Activated CD4-positive, alpha-beta T cell treated with anti-CD3 and anti-CD28 coated beads, Interleukin-2, amount 50 U/mL, for 24 hours (primary cell): ENCODE measurements at places on chromosomes 5 and 9.

DNA sequence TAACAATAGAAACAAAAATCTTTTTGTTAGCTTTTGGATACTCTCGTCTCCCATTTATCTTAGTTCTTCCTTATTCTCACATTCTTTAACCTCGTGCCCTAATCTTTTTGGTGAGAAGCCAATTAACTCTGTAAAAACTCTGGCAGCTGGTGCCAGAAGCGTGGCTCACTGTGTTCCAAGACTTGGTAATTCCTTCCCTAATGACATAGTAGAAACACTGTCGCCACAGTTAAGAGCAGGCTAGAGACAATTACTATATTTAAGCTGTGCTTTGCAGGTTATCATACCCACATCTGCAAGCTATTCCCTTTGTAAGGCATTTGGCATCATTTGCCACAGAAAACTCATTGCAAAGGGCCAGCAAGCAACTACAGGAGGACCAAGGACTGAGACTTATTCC is 160.9 kb upstream of the PIK3R1 start:
- DNase-seq: no peak

DNA sequence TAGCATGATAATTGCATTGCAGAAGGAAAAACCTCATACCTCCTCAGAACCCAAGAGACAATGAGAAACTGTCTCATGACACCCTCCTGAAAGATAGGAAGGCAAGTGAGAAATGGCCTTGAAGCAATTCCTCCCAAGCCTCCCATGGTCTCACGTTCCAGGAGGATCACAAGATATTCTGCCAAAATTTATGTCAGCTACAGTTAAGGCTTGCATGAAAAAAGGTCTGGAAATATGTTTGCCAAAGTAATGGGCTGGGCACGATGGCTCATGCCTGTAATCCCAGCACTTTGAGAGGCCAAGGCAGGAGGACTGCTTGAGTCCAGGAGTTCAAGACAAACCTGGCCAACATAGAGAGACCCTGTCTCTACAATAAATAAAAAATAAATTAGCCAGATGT is 12.6 kb upstream of the HOMER1 start:
- DNase-seq: no peak

GRCh38 chr9:76624391-76625048 is 139.7 kb upstream of the PCA3 start:
- no peak for DNase-seq

- no peak for DNase-seq
Measured at GRCh38 chr9:14517154-14517906, 175.9 kb downstream of the ZDHHC21 start.

- no peak for DNase-seq
Measured at GRCh38 chr9:37921546-37922300, 17.8 kb upstream of the SLC25A51 start.

- DNase-seq: no peak
Measured at GRCh38 chr5:32827981-32828380, 116.9 kb downstream of the NPR3 start.

- no peak for DNase-seq
Measured at GRCh38 chr9:33165263-33166151, 1.6 kb downstream of the B4GALT1 start.

DNA sequence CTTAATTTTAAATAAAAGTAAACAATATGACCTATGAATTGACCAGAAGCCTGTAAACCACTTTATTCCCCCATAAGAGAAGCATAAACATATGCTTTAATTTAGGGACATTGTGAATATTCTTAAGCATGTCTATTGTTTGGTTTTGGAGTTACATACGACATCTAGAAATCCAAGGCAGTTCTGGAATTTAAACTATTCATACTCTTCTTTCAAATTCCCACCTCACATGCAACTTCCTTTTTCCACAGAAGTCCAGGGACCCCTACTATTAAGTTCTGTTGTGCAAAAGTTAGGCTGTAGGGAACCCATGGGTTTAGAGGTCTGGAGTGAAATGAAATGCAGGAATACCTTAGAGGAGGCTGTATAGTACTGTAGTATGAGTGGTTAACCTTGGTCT is 2.1 kb downstream of the RIC1 start:
- DNase-seq: no peak

DNA sequence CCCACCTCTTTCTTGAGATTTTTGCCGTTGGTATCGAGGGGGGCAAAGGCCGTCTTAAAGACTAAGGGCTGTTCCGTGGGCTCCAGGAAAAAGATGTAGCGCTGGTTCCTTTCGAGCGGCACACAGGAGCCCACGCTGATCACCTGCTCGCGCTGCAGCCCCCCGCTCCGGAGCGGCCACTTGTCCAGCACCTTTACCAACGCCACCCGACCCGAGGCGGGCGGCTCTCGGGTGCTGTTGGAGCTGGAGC is 781 bp downstream of the NRG2 start:
- DNase-seq: no peak

GRCh38 chr9:78892182-78892581 is 595.3 kb downstream of the PSAT1 start:
- no peak for DNase-seq

DNA sequence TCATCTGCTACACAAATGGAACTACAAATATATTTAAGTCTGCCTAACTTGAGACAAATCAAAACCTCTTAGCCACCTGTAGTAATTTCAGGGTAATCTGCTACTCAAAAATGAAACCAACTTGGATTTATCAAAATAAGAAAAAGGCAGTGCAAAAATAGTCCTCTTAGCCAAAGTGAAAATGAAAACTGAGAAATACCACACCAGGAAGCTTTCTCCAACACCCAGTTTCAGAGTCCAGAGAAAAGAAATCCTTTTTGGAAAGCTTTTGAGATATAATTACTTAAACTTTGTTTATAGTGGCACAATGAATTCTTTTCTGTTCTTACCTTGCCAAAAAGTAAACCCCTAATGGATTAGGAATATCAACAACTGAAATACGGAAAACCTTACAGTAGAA is 990.4 kb downstream of the EFNA5 start:
- no peak for DNase-seq

DNA sequence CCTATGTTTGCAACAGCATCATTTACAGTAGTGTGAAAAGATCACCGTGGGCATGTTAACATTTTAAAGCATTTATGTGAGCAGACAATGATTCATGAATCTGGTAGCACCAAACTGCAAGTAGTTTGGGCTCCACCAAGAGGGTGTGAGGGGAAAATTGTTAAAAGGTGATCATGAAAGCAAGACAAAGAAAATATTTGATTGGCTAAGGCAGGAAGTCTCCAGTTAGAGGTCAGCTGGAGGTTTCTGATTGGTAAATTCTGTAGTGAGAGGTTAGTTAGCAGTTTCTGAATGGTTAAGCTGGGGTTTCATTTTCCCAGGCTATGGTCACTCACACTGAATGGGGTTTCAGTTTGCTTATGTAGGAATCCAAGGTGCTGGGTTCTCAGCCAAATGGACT is 13.5 kb upstream of the DRD1 start:
- DNase-seq: no peak

GRCh38 chr5:146313027-146313426 is 25.6 kb upstream of the POU4F3 start:
- DNase-seq: no peak
